Activated effector memory CD4-positive, alpha-beta T cell treated with Interleukin-2 at 50 U/mL for 16 hours (primary cell): ENCODE measurements at places on chromosomes 3 and 15.

DNA sequence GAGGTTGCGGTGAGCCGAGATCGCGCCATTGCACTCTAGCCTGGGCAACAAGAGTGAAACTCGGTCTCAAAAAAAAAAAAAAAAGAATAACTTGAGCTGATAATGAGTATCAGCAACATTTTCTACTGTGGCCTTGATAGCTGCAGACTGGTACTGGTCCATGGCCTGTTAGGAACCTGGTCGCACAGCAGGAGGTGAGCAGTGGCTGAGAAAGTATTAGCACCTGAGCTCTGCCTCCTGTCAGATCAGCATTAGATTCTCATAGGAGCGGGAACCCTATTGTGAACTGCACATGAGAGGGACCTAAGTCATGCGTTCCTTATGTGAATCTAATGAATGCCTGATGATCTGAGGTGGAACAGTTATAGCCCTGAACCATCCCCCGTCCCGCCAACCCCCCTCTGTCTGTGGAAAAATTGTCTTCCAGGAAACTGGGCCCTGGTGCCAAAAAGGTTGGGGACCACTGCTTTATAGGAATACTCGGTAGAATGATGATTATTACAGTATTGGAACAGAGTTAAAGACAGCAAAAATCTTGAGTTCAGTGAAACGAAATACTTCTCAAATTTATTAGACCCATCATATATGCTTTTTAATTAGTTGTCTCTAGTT, 126.0 kb downstream of the ZNF609 start:
- no peak for DNase-seq

- DNase-seq: no peak
Measured at GRCh38 chr3:76943058-76943457, 96.8 kb upstream of the ROBO2 start.

GRCh38 chr3:107416886-107417285, 39.6 kb downstream of the CCDC54 start:
- DNase-seq: no peak

GRCh38 chr3:37453393-37454389, 279.3 kb upstream of the LRRFIP2 start:
- no peak for DNase-seq

DNA sequence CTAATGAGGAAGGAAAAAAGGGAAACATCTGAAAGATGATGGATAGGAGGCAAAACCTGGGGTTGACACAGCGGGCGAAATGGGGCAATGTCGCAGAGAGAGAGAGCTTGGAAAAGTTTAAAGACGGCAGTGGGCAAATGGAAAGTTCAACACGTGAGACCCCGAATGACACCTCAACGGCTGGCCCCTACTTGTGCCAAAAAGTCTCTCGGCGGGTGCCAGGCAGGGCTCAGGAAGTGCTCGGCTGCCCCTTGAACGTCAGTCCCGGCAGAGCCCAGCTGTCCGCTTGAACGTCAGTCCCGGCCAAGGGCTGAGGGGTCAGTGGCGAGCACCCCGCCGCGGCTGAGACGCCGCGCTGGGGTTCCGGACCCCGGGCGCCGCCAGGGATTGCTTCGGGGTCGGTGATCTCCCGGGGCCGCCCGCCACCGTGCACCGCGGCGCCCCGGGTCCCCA, 658 bp downstream of the EOGT start:
- no peak for DNase-seq

- DNase-seq: no peak
Measured at GRCh38 chr3:194422188-194422587, 23.1 kb upstream of the GP5 start.

GRCh38 chr15:62109437-62109836, 42.7 kb downstream of the C2CD4A start:
- no peak for DNase-seq

- no peak for DNase-seq
Measured at GRCh38 chr3:128448491-128448890, 18.2 kb downstream of the DNAJB8 start.

DNA sequence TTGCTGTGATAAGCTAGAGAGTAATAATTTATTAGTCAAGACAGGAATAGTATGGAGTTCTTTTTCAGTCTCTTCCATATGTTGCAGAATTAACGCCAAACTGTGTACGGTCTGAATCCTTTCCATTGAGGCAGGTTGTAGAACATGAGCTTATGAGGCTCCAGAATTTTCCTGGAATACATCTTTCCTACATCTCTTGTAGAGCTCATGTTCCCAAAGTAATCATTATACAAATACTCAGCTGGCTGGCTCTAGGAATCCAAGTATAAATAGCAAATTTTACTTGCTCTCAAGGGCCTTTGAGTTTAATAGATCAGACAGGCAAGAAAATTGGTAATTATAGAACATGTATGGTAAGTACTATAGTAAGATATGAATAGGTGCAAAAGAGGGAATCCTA, 419.4 kb downstream of the RBMS3 start:
- no peak for DNase-seq

DNA sequence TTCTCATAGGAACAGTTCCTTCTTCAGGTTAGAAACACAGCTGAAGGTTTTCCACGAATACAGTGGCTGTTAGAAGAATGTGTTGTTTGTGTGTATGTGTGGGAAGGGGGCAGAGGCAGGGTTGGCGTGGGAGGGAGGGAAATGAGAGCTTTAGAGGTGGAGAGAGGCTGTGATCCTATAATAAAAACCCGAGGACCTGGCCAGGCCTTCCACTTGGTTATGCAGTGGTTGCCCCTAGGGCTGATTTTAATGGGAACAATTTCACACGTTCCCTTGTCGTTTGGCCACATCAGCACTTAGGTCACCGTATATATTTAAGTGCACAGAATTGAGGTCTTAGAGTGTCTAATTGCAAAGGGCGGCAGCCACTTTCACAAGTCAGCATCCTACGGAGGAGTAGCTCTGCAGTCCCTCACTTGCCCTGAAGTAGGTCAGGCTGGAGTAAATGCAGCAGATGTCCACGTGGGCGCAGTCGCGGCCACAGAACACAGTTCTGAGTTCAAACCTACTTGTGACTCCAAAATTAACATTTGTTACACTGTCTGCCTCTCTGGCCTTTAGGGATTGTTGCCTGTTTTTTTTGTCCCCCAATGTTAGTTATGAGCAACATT, 85.6 kb downstream of the PDCD6IP start:
- DNase-seq: no peak

- no peak for DNase-seq
Measured at GRCh38 chr3:127543441-127543840, 47.1 kb downstream of the TPRA1 start.

GRCh38 chr15:36632226-36632625, 52.8 kb downstream of the CDIN1 start:
- DNase-seq: no peak

GRCh38 chr3:102057781-102058421, 208.6 kb downstream of the NFKBIZ start:
- DNase-seq: no peak
